Esophagus squamous epithelium (tissue), 5 donors: ENCODE measurements at places on chromosomes 12 and 14.

DNA sequence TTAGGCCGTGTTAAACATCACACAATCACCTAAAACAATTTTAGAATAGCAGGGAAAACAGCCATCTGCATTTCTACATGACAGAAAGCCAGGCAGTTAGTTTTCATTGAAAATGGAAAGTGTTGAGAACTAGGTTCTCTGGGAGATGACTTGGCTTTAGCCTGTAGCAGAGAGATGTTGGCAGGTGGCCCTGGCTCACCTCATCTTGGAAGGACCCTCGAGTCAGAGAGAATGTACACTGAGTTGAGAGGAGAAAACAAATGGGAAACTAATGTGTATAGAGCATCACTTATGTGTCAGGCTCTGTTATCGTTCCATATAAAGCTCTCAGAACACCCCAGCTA, 51.9 kb downstream of the SUSD6 start:
- DNase-seq: no peak

DNA sequence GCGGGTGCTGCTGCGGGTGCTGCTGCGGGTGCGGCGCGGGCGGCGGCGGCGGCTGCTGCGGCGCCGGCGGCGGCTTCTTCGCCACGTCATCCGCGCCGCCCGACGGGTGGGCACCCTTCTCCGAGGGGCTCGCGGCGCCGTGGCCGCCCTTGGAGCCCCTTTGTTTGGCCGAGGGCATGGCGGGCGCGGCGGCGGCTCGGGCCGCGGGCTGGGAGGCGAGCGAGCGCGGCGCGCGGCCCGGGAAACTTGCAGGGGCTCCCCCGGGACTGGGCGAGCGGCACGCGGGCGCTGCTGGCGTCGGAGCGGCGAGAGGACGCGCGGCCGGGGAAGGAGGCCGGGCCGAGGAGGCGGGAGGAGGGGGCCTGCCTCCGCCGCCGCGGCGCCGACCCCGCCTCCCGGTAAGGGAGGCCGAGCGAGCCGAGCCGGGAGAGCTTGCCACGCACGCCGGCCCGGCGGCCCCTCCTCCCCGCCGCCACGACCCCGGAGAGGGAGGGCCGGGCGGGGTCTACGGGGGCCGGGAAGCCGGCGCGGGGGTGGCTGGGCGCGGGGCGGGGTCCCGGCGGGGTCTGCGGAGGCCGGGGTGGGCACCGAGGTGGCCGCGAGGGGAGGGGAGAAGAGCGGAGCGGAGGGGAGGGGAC, at the start of gene CKAP4:
Gene CKAP4 (minus strand): TSS at position 347 of the 638 bp plus-strand sequence. CDS start 169 bp downstream, at position 178.
- DNase-seq: no peak

GRCh38 chr14:59882957-59883356, 12.4 kb upstream of the RTN1 start:
- DNase-seq: no peak

DNA sequence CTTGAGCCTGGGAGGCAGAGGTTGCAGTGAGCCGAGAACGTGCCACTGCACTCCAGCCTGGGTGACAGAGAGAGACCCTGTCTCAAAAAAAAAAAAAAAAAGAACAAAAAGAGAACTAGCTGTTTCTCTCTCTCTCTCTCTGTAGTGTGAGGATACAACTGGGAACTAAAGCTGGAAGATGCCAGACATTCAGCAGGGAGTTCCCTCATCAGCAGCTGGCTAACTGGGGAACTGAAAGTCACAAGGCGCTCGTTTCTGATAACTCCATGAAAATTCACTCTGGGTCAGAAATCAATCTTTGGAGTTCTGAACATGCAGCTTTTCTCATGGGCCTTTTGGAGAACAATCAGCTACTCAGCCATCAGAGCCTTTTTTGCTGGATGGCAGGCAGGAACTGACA, 43.5 kb upstream of the MAP1LC3B2 start:
- DNase-seq: no peak

GRCh38 chr12:115402443-115403180, 718.6 kb upstream of the TBX3 start:
- no peak for DNase-seq

GRCh38 chr12:105831372-105831771, 307.4 kb downstream of the NUAK1 start:
- DNase-seq: no peak

GRCh38 chr12:124386661-124387527, 92.0 kb downstream of the RFLNA start:
- no peak for DNase-seq

- DNase-seq: no peak
Observed at GRCh38 chr14:73824127-73824526, 27.5 kb upstream of the PTGR2 start.

GRCh38 chr12:39587225-39587624, 32.4 kb downstream of the ABCD2 start:
- DNase-seq: no peak

- no peak for DNase-seq
Observed at GRCh38 chr14:71488703-71489191, 443.5 kb upstream of the RGS6 start.

DNA sequence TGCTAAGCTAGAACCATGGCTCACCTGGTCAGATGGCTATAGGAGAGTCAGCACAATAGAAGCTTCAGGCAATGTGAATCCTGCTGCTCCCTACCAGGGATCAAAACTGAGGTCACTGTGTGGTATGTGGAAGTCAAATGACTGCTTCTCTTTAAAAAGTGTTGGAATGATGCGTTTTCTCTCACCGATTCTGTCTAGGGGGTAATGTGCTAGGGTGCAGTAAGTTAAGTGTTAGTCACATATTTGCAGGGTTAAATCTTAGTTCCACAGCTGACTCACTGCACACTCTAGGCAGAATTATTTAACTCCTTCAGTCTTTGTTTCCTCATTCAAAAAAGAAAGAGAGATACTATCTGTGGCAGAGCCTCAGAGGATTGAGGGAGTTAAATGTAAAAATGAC, 696.6 kb downstream of the DIO2 start:
- no peak for DNase-seq

- DNase-seq: no peak
Observed at GRCh38 chr12:131795064-131795463, 33.1 kb upstream of the MMP17 start.

DNA sequence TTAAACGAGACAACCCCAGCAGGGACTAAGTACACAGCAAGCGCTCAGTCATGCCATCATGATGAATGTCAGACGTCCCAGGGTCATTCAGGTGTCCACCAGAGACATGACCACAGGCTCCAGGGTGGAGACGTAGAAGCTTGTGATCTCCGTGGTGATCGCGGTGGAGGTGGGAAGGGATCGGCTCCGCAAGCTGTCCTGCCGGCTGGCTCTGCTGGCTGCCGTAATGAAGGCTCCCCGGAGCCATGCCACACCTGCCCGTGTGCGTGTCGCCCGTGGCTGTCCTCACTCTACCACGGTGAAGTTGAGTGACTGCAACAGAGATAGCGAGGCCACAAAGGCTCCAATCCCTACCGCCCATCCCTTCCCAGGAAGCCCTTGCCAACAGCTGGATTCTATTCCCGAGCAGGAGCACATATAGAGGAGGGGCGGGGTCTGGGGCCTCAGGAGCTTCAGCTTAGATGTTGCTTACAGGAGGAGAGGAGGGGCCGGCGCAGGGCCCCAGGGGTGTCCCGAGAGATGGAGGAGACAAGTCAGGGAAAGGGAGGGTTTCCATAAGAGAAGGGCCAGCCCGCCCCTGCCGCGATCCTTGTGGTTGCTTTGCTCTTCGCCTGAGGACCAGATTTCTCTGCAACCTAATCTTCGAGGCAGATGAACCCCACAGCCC, 332.6 kb upstream of the SFSWAP start:
- DNase-seq: no peak

GRCh38 chr12:19217446-19217845, 87.9 kb downstream of the PLEKHA5 start:
- DNase-seq: no peak

GRCh38 chr12:6370994-6371754, 4.2 kb downstream of the SCNN1A start:
- DNase-seq: no peak

DNA sequence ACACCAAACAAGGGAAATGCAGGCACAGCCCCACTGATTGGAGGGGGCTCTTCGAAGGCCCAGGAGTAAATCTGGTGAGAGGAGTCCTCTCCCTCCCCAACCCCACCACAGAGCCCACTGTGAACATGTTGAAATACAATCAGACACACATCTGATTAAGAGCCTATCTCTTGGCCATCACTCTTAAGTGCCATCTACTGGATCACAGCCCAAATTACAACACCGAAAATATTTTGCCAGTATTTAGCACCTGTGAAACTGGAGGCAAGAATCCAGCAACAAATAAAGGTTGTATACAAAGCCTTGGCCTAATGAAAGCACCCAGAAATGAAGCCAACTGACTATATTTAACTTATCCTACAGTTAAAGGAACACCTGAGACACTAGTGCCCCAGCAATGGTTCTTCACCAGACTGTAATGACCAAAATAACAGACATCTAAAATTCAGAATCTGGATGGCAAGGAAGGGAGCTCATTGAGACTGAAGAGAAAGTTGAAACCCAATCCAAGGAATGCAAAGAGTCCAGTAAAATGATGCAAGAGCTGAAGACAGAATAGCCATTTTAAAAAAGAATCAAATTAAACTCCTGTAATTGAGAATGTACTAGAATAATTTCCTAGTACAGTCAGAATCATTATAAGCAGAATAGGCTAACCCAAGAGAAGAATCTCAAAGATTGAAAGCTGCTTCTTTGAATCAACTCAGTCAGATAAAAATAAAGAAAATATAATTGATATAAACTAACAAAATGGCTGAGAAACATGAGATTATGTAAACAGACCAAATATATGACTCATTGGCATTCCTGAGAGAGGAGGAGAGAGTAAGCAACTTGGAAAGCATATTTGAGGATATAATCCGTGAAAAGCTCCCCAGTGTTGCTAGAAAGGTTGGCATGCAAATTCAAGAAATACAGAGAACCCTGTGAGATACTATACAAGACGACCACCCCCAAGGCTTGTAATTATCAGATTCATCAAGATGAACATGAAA, 1117.0 kb downstream of the FLRT2 start:
- no peak for DNase-seq

GRCh38 chr12:38664661-38665269, 240.6 kb downstream of the CPNE8 start:
- no peak for DNase-seq
